ENCODE measurements at places on chromosomes 2 and 18.

DNA sequence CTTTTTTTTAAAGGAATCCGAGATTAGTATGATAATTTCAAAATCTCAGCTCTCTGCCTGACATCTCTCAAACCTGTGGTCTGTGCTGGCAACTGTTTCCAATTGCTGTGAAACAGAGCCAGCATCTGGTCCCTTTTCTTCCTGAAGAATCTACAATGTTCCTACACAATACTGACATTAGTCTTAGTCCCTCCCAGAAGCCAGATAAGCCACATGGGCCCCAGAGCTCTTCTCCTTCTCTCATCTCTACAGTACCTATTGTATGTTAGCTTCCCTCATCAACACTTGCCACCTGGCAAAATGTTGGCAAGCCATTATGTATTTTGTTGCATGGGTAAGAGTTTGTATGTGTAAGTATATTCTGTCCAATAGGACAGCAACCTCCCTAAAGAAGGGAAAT is 62.9 kb upstream of the CDKL4 start:
- DNase-seq, result no peak

GRCh38 chr2:20222769-20223406 is 2.0 kb downstream of the SDC1 start:
- no peak for DNase-seq

GRCh38 chr18:23730857-23731256 is 41.6 kb downstream of the LAMA3 start:
- no peak for DNase-seq

DNA sequence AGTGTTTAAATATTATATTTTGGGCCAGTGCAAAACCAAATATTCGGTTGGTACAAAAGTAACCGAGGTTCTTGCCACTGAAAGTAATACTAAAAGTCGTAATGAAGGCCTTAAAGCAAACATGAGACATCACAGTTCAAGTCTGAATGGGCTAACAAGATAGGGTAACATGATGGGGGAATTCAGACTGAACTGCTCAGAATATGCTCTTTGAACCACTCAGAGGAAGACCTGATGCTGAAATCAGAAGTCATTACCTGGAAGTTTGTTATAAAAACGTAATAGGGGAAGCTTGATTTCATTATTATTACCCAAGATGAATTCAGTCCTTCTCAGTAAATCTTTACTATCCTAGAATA is 26.6 kb downstream of the CDKL4 start:
- no peak for DNase-seq

GRCh38 chr18:40852406-40852805 is 1102.6 kb upstream of the PIK3C3 start:
- no peak for DNase-seq

DNA sequence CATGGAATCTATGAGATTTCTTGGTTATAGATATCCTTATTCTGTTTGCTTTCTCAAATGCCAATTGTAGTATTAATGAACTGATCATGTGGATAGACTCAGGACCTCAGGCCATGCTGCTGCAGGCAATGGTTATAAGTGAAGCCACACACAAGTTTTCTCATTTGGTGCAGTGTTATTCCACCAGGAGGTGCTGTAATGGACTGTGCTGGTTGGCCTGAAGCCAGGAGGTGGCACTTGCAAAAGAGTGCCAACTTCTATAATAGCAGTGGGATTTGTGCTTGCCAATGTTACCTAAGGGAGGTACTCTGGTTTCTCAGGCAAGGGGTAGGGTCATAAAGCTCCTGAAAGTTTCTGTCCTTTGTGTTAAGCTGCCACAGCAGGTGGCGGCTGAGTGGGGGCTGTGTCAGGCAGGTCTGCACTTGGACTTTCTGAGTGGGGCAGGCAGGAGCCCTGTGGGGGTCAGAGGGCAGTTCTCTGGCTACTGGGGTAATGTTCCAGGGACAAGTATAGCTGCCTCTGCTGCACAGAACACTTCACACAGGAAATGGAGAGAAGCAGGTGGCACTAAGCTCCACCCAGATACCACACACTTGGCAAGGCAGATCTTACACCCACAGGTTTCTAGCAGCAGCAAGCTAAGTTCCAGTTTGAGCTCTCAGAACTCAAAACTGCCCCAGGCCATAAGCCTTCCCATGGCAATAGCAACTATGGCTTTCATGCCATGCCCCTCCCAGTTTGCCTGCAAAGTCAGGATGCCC is 352.6 kb upstream of the CWC22 start:
- DNase-seq, result no peak

DNA sequence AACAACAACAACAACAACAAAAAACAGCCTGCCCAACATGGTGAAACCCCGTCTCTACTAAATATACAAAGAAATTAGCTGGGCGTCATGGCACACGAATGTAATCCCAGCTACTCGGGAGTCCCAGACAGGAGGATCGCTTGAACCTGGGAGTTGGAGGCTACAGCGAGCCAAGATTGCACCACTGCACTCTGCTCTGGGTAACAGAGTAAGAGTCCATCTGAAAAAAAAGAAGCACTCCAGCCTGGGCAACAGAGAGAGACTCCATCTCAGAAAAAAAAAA is 344.1 kb upstream of the PLGLB2 start:
- DNase-seq, result no peak

GRCh38 chr2:37797081-37797480 is 125.6 kb upstream of the CDC42EP3 start:
- no peak for DNase-seq

- peak; percentile 24 for DNase-seq
These were observed 5.6 kb upstream of the IMP4 start for GRCh38 chr2:130336877-130337734.

- no peak for DNase-seq
These were observed 668.3 kb downstream of the IRS1 start for GRCh38 chr2:226131299-226131784.

DNA sequence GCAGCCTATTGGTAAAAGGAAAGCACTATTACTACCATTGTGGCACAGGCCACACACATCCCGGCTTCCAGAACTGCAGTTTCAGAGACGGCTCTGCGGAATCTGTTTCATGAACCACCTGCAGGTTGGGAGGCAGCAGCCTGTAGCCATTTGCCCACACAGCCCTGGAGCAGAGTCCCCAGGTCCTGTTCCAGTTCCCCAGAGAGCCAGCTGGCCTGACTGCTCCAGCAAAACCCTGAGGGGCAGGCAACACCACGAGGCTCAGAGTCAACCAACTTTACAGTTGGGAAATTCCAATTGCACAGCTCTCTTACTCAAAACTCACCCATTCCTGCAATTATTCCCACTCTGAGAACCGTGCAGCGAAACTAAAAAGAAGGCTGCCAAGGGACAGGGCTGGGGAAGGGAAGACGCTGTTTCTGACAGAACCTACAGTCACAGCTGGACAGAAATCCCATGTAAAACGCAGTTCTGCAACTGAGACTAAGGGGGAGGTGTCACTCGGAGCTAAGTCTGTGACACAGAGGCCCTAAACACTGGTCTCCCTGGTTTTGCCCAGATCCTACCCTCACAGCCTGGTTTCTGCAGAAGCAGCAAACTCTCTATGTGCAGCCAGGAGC is 219.4 kb downstream of the TMEM163 start:
- DNase-seq, result no peak

GRCh38 chr2:183967756-183968155 is 630.6 kb upstream of the ZNF804A start:
- no peak for DNase-seq

GRCh38 chr18:23172591-23173380 is 37.5 kb downstream of the CABLES1 start:
- no peak for DNase-seq

DNA sequence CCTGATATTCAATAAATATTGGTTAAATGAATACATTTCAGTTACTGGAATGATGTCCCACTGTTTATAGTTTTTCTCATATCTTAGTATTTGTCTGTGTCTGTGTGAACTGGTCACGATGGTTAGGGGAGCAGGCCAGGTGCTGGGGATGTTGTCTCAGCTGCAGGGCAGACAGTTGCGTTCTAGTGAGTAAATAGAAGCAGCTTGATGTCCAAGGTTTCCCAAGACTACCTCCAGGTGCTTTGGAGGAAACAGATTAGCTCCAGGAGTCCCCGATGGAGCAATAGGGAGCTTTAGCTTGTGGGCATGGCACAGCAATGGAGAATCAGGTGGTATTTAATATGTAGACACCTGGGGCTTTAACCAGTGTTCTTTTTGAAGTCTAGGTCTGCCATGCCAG is 75.5 kb downstream of the GULP1 start:
- DNase-seq, result no peak

DNA sequence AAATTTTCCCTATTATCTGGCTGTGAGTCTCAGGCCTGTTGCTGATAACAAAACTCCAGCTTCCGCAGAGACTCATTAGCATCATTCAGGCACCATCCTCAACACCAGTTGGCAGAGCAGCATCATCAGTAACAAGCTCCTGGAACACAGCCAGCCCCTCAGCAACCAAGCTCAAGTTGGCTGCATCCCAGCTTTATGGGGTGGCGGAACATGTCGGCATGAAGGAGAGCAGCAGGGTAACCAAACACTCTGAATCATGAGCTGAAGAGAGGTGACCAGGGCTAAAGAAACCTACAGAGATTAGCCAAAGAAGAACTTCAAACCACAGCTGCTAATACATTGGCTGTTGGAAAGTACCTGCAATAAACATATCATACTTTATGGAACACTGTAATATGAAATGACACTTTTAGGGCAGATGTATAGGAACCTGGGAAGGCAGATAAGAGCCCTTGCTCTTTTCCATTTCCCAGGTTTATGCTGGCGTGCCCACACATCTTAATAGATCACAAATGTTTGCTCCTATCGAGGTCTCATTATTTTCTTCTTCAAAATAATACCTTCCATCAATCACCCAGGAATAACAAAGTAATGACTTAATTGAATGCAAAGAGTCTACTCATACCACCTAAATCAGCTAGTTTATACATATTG is 63.8 kb downstream of the PDE11A start:
- no peak for DNase-seq

GRCh38 chr2:42743659-42743990 is 20.3 kb downstream of the OXER1 start:
- DNase-seq, result no peak

DNA sequence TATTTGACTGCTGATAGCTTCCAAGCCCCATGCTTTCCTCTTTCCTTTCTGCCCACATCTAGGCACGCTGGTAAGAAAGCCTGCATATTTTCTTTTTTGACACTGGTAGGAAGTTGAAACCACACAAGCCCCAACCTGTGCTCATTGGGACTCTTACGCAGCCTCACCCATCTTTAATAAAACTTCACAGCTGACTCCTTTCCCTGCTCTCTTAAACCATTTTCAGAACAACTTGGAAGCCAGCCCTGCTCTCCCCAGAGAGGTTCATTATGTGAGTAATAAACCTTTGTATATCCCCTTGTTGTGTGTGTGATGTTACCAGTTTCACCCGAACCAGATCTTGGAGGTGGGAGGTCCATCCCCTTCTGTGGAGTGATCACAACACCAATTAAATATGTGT is 268.4 kb downstream of the GPD2 start:
- no peak for DNase-seq
